ENCODE measurements at places on chromosomes 1 and 21. TPM values are rescaled to one million over a fixed set of nuclear protein-coding genes. Genes with fewer than 3 reads are reported as not detected.

DNA sequence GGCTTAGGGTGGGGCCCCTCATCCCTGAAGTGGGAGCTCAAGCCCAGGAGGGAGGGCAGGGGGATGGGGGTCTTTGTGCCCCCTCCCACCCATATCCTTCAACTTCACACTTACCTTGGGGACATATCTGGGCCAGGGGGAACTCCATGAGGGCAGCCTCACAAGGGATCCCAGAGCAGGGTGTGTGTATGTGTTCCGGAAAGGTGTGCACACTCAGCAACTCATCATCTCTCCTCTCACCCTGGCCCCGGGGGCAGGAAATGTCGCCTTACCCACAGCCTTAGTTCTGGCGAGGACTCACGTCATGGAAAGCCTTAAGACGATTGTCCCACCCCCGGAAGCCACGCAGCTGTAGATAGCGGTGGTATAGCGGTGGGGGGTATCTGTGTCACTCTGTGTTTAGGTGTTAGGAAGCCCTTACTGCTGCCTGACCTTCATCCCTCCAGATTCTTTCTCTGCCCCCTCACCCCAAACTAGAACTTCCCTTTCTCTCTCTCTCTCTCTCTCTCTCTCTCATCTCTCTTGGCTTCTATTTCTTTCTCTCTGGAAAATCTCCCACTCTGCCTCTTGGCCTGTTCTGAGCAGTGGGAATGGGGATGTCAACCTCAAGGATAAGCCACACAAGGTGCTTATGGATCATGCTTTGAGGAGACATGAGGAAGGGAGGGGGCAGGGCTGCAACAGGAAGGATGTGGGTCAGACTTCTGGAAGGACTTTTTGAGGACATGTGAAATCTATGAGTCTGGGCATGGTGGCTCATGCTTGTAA lies at the start of gene SH2D2A:
TSS of gene SH2D2A (minus strand) at position 288 of the 768 bp plus-strand sequence. CDS start at position 148, 140 bp downstream.
- DNase-seq, result peak; percentile 44

Gene ZBTB7B
- polyA plus RNA-seq, result 26.3 TPM

- no peak for DNase-seq
Measured at GRCh38 chr1:183945428-183946319, 91.9 kb downstream of the COLGALT2 start.

DNA sequence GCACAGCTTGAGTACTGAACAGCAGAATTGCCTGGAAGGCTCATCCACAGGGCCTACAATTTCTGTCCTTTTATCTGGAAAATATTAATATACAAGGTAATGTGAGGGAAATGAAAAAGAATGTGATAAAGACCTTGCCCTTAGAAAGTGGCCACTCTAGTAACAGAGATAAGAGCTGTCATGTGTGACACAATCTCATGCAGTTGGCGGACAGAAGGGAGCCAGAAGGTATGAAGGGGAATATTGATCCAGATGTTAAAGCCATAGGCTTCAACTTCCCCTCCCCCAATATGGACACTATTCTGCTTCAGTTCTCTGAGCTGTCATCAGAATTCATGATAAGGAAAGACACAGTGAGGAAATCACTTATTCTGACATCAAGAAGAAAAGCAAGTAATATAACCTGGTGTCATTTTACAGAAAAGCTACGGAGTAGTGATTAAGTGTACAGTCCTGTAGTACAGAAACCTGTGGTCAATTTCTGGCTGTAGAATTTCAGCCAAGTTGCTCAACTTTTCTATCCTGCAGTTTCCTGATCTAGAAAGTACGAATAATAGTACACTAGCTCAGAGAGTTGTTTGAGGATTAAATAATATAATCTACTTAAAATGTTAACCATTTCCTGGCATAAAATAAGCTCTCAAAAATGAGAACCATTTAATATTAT lies 572.1 kb downstream of the DPYD start:
- DNase-seq, result no peak

GRCh38 chr1:156081917-156082308 lies 352 bp downstream of the MEX3A start:
- no peak for DNase-seq

Gene BLACAT1
- polyA plus RNA-seq, result 4.0 TPM

- DNase-seq, result no peak
Measured at GRCh38 chr21:14773777-14774345, 227.7 kb upstream of the SAMSN1 start.

Gene LCE1D
- not detected for polyA plus RNA-seq

Gene SLAMF9
- polyA plus RNA-seq, result not detected

GRCh38 chr1:20242890-20243479 lies 47.7 kb upstream of the VWA5B1 start:
- no peak for DNase-seq

GRCh38 chr1:159992161-159992560 lies 38.1 kb upstream of the SLAMF9 start:
- no peak for DNase-seq

DNA sequence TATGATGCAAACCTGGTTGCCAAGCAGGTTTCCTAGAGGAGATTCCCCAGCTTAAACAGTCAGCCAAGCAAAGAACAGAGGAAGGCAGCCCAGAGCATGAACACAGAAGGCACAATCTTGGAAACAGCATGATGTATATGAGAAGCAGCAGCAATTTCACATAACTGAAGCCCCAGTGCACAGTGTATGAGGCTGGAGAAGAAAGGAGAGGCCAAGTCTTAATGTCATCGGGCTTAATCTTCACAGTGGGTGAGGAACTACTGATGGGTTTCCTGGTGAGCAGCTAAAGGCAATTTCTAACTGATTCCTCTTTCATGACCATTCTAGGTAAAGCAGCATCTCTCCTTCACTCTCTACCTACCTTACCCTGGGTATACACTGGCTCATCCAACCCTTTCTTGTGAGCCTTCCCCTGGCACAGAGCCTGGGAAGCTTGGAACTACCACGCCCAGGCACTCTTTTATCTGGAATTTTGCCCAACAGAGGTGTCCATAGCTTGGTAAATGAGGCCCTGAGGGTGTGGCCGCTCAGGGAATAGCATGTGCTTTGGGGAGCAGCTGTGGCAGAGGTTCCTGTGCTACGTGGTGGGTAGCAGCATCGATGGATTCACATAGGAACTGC lies 22.0 kb downstream of the FYB2 start:
- no peak for DNase-seq

Gene C1orf115
- polyA plus RNA-seq, result 16.2 TPM

DNA sequence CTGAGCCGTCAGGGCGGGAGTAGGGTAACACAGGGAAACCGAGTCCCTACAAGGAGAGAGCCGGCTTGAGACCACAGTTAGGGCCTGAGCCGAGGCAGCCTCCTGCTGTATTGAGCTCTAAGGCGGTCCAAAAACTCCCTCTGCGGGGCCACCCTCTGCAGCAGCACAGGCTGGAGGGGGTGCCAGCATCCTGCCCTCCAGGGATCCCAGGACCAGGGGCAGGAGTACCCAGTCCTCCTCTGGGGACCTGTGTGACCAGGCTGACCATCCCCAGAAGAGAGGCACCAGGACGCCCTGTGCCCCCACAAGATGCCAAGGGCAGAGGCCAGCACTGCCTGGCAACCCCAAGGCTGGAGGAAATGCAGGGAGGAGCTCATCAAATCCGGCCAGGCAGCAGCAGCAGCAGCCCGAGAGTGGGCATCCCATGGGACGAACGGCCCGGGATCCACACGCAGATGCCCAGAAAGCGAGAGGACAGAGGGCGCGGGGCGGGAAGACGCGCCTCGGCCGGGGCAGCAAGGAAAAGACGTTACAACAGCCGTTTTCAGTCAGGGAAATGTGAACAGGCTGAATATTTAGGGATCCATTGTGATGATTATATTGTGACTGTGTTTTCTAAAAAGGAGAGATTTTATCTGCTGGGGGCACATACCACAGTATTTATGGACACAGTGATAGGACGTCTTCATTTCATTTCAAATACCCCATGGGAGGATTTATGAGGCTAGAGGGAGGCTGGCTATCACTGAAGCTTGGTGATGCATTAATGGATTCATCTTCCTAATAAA lies 57.1 kb upstream of the COL18A1 start:
- no peak for DNase-seq

GRCh38 chr1:67748630-67749029 lies 63.6 kb downstream of the GADD45A start:
- DNase-seq, result no peak

Gene FRRS1
- polyA plus RNA-seq, result 14.1 TPM

Gene KIF21B
- polyA plus RNA-seq, result 6.8 TPM

DNA sequence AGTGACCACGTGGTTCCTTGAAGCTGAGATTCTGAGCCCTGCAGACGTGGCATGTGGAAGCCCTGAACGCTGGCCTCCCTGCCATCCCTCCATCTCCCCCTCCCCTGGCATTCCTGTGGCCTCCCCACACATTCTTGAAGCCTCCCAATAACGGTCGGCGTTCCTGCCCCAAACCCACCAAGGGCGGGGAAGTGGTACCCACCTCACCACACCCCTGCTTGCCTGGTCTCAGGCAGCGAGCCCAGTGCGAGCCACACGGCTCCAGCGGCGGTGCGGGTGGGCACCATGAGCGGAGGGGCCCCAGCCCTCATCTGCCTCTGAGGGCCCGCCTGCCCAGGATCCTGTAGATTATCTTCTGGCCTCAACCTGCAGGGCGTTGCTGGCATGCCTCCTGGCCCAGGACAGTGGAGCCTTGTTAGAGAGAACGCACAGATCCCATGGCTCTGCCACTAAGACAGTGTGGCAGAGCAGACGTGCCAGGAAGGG lies 20.6 kb upstream of the PRELP start:
- DNase-seq, result no peak

GRCh38 chr1:245874942-245875580 lies 632.0 kb downstream of the SMYD3 start:
- DNase-seq, result peak; percentile 78

GRCh38 chr1:38018864-38019343 lies 6.4 kb downstream of the UTP11 start:
- no peak for DNase-seq

GRCh38 chr1:151790071-151790939 lies at the start of gene TDRKH:
Gene TDRKH, minus strand, starts transcription at chr1:151790500. Its CDS starts 7,478 bp downstream, at chr1:151783022.
- peak; percentile 90 for DNase-seq

DNA sequence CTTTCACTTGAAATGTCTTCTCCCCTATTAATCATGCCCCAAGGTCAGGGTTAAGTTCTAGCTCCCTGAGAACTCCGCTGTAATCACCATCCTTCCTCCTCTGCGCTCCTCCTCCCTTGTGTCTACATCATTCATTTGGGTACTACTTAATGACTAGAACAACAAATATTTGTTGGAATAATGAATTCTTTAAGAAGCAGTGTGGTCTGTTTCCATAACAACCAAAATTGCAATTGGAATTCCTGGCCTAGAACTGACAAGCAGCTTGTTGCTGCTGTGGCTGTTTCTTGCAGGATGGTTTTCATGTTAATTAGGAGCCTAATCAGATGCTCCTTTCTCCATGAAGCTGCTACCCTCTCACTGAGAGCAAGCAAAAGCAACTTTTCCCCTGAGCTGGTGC lies 192.5 kb downstream of the ZZZ3 start:
- DNase-seq, result no peak

Gene LCE2A
- polyA plus RNA-seq, result not detected

- DNase-seq, result no peak
Measured at GRCh38 chr1:14282707-14283106, 315.8 kb upstream of the KAZN start.

DNA sequence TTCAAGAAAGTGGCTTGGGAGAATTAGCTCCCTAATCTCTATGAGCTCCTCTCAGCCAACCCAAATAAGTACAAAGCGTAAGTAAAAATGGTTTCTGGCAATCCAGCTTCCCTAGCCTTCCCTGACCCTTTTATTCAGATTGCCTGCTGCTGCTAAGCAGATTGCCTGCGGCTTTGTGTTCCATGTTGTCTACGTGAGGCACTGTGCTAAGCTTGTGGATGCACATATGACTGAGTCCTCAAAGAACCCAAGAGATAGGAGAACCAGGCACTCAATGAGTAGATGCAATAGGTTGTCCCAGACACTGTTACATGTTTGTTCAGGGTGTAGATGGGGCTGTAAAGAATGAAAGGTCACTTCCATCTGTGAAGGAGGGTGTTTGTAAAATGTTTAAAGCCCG lies 6.3 kb upstream of the OSBPL9 start:
- no peak for DNase-seq

DNA sequence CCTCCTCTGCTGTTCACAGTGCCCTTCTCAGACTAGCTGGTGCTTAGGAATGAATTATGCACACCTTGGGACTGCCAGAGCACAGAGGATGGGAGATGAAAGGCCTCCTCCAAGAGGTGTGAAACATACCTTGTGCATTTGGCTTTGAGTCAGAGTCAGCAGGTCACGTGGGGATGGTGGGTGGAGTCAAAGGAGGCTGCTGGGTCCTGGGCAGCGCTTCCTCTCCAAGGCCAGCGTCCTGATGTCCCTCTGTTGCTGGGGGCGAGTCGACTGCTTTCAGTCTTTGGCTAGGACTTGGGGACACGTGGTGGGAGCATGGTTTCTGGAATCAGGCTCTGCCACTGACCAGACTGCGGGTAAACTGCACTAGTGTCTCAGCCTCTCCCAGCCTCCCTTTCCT lies 91.2 kb downstream of the AJAP1 start:
- no peak for DNase-seq
